ENCODE measurements at places on chromosomes 16 and 17. TPM values are rescaled to one million over a fixed set of nuclear protein-coding genes. Genes with fewer than 3 reads are reported as not detected.

- DNase-seq = no peak
- H3K4me3 ChIP-seq = no peak overlapping the region
- H3K27me3 ChIP-seq = no peaks in the 10 kb centered on the region
Observed at GRCh38 chr16:27636453-27637240, 86.7 kb downstream of the KATNIP start.

- no peak for DNase-seq
- no peak overlapping the region for H3K4me3 ChIP-seq
- H3K4me1 ChIP-seq = no peaks in the 10 kb centered on the region
- H3K36me3 ChIP-seq = no peaks in the 10 kb centered on the region
- peaks cover 6% of the 10 kb centered on the region for H3K27me3 ChIP-seq
Observed at GRCh38 chr16:12235110-12235509, 258.6 kb downstream of the SNX29 start.

GRCh38 chr17:71109697-71110096, 940.4 kb downstream of the KCNJ2 start:
- peak; percentile 31 for DNase-seq
- no peaks in the 10 kb centered on the region for H3K4me1 ChIP-seq
- H3K4me3 ChIP-seq = no peak overlapping the region
- no peaks in the 10 kb centered on the region for H3K27me3 ChIP-seq

DNA sequence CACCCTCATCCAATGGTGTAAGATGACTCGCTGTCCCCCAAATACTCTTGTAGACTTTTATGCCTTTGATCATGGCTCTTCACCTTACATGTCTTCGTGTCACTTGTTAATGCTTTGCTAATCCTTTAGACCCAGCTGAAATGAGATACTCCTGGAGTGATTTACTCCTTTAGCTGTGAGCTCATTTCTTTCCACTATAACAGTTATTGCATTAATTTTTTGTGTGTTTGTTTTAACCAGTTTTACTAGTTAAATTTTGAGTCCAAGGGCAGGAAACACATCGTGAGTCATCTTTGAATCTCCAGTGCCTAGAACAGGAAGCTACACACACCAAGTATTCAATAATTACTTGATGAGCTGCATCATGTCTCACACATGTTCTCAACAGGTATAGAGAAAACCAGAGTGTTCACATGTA, 6.5 kb upstream of the CTCF start:
- H3K27me3 ChIP-seq = no peaks in the 10 kb centered on the region
- peaks cover 4% of the 10 kb centered on the region for H3K4me1 ChIP-seq
- H3K4me3 ChIP-seq = no peak overlapping the region
- DNase-seq = no peak
- peak overlapping the region; percentile 22 for H3K27ac ChIP-seq

GRCh38 chr17:4903051-4903818, at the start of gene CHRNE:
CHRNE (minus strand) TSS chr17:4903098; CDS start chr17:4903063, 35 bp downstream.
- no peak within 1 kb of the TSS for H3K4me3 ChIP-seq
- no peaks in the 10 kb centered on the region for H3K4me1 ChIP-seq
- peaks cover 41% of the 10 kb centered on the region for H3K27me3 ChIP-seq
- no peaks in the 10 kb centered on the region for H3K36me3 ChIP-seq

GRCh38 chr17:9224485-9224884, 203.2 kb downstream of the NTN1 start:
- H3K4me3 ChIP-seq = no peak overlapping the region
- H3K27ac ChIP-seq = no peak overlapping the region
- H3K36me3 ChIP-seq = no peaks in the 10 kb centered on the region
- no peaks in the 10 kb centered on the region for H3K4me1 ChIP-seq

Gene CDR2L
- total RNA-seq = 11.5 TPM
